ENCODE measurements at places on chromosomes 6 and 20. TPM values are rescaled to one million over a fixed set of nuclear protein-coding genes. Genes with fewer than 3 reads are reported as not detected.

DLK2 gene
- polyA plus RNA-seq: 18.7 TPM

PRDM1 gene
- 37.6 TPM for polyA plus RNA-seq

ISM1 gene
- 1.5 TPM for polyA plus RNA-seq

NCOA6 gene
- polyA plus RNA-seq: 12.7 TPM

KHDC1 gene
- 0.91 TPM for polyA plus RNA-seq

CRISP3 gene
- 176 TPM for polyA plus RNA-seq

CCR6 gene
- 0.27 TPM for polyA plus RNA-seq

OXT gene
- polyA plus RNA-seq: not detected

MYH7B gene
- 0.11 TPM for polyA plus RNA-seq

ABHD16A gene
- polyA plus RNA-seq: 40.1 TPM

RAD21L1 gene
- polyA plus RNA-seq: not detected

FAM217A gene
- not detected for polyA plus RNA-seq

MEP1A gene
- polyA plus RNA-seq: 0.01 TPM

CTCFL gene
- not detected for polyA plus RNA-seq

NOP56 gene
- 135 TPM for polyA plus RNA-seq

WFDC12 gene
- polyA plus RNA-seq: 4.3 TPM

PREX1 gene
- 3.0 TPM for polyA plus RNA-seq

FAM162B gene
- polyA plus RNA-seq: 0.71 TPM

COL9A3 gene
- 3.8 TPM for polyA plus RNA-seq

KCNG1 gene
- 15.3 TPM for polyA plus RNA-seq

DHX16 gene
- polyA plus RNA-seq: 19.8 TPM

RCAN2 gene
- 2.1 TPM for polyA plus RNA-seq

FLRT3 gene
- 0.90 TPM for polyA plus RNA-seq

SERPINB1 gene
- polyA plus RNA-seq: 549 TPM

EYS gene
- not detected for polyA plus RNA-seq

FOXS1 gene
- 0.35 TPM for polyA plus RNA-seq

PTCHD4 gene
- 0.01 TPM for polyA plus RNA-seq

SNPH gene
- polyA plus RNA-seq: 0.92 TPM

ASIP gene
- polyA plus RNA-seq: 0.07 TPM

TFAP2B gene
- 3.3 TPM for polyA plus RNA-seq

TMC2 gene
- not detected for polyA plus RNA-seq

RSPO4 gene
- polyA plus RNA-seq: 0.06 TPM

TREML2 gene
- polyA plus RNA-seq: 0.01 TPM

EBF4 gene
- polyA plus RNA-seq: 4.8 TPM

ZNFX1 gene
- polyA plus RNA-seq: 5.2 TPM

SDHAF4 gene
- 10.1 TPM for polyA plus RNA-seq

COL20A1 gene
- not detected for polyA plus RNA-seq

KIAA0408 gene
- 2.1 TPM for polyA plus RNA-seq

DEF6 gene
- 38.6 TPM for polyA plus RNA-seq

RPS6KA2 gene
- polyA plus RNA-seq: 5.7 TPM

PDE7B gene
- 0.18 TPM for polyA plus RNA-seq

MYBL2 gene
- polyA plus RNA-seq: 11.6 TPM

JAG1 gene
- 48.8 TPM for polyA plus RNA-seq

PACRG gene
- polyA plus RNA-seq: 0.44 TPM

Measured in esophagus (tissue), 2 donors.